GF-D8 (cell line): ENCODE measurements at places on chromosomes 11 and 22.
A peak's percentile ranks its signal among the peaks of the same experiment; 100 is the strongest.

- no peak for DNase-seq
Observed at GRCh38 chr22:46587061-46587460, 33.1 kb upstream of the GRAMD4 start.

GRCh38 chr11:6631361-6631890, 12.2 kb upstream of the TPP1 start:
- no peak for DNase-seq

- DNase-seq: no peak
Observed at GRCh38 chr11:3954448-3955298, 99.2 kb downstream of the STIM1 start.

DNA sequence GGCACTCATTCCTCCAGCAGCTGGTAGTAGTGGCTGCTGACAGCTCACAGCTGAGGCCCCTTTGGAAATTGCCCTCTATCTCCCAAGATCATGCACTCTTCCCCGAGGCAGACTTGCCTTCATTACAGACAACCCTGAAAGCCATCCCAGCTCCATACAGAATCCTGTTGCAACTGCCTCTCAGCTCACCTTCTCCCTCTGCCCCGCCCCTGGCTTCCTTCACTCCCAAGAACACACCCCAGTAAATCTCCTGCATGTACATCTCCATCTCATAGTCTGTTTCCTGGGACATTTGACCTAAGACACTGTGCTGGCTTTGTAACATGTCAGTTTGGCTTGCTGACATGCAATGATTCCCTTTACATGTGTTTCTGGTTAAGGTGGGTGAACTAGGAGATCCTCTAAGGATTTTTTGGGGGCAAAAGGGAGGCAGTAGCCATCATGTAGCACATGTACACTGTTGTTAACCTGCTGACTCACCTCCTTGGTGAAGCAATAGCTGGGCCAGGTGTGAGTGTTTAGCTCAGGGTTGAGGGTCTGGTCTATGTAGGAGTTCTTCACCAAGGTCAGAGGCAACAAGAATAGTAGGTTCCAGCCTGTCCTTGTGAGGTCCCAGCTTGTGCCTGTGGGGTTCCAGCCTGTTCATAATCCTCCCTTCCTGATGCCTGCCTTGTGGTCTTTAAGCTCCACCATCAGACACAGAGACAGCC, 179.6 kb downstream of the CSNK2A3 start:
- no peak for DNase-seq

DNA sequence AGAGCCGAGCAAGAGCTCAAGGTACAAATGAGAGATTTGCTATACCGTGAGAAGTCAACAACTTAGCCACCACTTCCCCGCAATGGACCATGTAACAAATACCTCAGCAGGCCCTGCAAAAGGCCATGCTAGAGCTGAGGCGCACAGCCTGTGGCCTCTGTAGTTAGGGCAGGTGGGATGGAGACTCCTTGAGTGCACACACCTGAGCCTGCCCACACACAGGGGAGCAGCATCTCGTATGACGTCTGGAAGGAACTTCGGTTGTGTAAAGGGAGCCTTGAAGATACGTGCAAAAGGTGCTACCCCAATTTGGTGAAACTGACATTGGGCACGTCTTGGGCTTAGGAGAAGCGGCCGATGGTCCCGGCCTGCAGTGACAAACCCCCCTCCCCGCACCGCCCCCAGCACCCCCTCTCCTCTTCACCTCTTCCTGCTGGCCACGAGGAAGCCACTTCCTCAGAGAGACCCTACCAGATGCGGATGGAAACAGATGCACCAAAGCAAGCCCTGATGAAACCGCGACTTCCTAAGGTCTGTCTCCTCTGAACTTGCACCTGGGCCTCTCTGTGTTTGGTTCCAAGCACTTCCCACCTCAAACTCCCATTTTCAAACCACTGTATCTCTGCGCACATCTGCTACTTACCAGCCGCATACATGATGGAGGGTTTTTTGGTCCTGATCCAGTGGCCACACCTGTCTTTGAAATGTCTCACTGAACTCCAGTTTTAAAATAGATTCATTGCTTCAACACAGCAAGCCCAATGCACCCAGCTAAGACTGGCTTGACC, 10.6 kb downstream of the CDPF1 start:
- DNase-seq: no peak

- DNase-seq: peak; percentile 83
Observed at GRCh38 chr11:86637988-86638387, 34.4 kb downstream of the ME3 start.

- DNase-seq: no peak
Observed at GRCh38 chr11:18132341-18132740, at the start of gene MRGPRX3. TSS of gene MRGPRX3 (plus strand) at chr11:18132571. CDS start at chr11:18137203, 4,632 bp downstream.

DNA sequence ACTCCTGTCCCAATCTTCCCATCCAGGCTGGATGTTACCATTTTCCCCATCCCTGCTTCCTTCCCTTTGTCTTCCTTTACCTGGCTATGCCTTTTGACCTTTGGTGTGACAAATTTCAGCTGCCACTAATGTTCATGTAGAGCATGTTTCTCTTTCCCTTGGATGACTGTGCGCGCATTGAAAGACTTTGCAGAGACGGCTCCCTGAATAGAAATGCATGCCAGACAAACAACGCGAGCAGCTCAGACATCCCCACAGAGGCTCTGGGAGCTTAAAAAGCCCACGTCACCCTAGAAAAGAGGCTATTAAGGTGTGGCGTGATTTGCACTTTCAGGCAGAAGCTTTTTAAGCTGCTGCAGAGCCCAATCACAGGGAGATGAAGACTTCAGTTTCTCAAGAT, 202.0 kb downstream of the NTM start:
- DNase-seq: no peak

- no peak for DNase-seq
Observed at GRCh38 chr22:17114898-17115235, 6.3 kb downstream of the TMEM121B start.

- DNase-seq: no peak
Observed at GRCh38 chr11:68322052-68322430, 9.7 kb downstream of the LRP5 start.

GRCh38 chr22:45082795-45083194, 73.0 kb upstream of the PHF21B start:
- DNase-seq: no peak

- DNase-seq: no peak
Observed at GRCh38 chr11:77529685-77530084, 55.8 kb upstream of the PAK1 start.

GRCh38 chr22:32058656-32059260, 15.7 kb downstream of the SLC5A1 start:
- no peak for DNase-seq

- DNase-seq: no peak
Observed at GRCh38 chr22:39470451-39471291, 13.9 kb downstream of the MGAT3 start.

DNA sequence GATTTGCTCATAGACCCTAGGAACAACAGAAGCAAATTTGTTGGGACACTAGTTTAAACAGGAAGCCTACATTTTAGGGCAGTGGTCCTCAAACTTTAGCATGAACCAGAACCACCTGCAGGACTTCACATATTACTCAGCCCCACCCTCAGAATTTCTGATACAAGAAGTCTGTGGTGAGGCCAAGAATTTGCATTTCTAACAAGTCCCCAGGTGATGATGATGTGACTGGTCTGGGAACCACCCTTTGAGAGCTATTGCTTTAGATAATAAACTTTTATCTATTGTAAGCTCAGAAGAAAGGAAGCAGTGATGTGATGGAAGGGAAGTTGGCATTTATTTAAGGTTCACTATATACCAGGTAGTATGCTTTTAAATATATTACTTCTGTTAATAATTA, 194.0 kb downstream of the FAM181B start:
- DNase-seq: no peak

DNA sequence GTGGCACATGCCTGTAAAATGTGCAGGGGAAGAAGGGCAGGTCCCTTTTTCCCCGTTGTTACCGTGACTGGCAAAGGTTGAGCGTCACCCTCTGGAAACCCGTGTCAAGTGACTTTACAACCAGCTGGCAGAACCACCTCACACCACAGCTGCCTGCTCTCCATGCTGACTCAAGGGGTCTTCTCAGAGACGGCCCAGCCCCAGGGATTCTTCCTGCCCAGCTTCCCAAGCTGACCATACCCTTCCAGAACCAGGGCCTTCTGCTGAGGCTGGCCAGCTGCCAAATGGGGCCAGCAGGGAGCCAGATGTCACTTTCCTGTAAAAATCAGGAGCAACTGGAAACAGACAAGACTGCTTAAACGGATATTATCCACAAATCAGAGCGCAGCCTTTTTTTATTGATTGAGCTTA, 6.3 kb downstream of the PC start:
- DNase-seq: no peak

DNA sequence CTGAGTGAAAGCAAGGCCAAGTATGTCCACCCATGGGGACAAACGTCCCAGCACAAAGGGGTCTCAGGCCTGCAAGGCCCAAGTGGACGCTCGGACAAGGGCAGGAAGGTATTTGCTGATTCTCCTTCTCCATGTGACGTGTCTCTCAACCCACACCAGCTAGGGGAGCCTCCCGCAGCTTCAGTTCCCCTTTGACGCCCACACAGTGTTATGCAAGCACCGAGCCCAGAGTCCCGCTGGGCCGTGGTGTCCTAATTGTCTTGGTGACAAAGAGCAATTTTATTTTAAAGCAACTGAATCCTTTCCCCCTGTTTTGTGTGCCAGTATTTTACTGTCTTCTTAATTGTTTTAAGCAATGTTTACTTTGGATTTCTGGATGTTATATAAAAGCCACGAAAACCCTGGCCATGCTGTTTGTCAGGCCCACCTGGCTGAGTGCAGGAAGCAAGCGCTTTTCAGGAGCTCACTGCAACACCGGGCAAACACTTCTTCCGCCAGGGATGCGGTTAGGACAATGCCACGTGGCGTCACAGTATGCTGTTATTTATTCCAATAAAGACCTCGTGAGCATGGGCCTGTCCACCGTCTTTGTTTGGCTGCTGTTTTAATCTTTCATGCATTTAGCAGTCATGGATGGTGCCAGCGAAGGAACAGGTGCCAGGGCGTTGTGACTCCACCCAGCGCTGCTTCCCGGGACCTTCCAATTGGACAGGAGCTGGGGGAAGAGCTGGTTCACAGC, 8.2 kb upstream of the PARVG start:
- peak; percentile 83 for DNase-seq

DNA sequence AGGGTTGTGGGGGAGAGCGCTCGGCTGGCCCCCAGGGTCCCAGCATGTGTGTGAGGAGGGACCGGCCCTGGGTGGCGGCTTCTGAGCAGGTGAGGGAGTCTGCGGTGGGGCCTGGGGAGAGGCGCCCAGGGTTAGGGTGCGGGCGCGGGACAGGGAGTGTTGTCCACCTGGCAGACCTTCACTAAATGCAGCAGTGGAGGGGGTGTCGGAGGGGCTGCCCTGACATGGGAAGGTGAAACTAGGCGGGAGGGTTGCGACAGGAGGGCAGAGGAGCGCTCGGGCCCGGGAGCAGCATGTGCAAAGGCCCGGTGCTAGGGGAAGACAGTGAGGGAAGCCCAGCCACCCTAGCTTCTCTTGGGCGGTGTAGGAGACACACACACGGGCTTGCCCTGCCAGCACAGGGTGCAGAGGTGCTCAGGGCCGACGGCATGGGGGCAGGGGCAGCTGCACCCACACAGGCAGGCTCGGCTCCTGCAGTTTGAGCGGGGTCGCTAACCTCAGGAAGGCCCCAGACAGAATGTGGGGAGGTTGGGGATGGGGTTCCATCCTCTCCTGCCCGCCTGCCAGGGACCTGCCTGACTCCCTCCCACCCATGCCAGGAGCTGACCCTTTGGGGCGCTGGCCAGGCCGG, 22.2 kb downstream of the OTUB1 start:
- DNase-seq: no peak

DNA sequence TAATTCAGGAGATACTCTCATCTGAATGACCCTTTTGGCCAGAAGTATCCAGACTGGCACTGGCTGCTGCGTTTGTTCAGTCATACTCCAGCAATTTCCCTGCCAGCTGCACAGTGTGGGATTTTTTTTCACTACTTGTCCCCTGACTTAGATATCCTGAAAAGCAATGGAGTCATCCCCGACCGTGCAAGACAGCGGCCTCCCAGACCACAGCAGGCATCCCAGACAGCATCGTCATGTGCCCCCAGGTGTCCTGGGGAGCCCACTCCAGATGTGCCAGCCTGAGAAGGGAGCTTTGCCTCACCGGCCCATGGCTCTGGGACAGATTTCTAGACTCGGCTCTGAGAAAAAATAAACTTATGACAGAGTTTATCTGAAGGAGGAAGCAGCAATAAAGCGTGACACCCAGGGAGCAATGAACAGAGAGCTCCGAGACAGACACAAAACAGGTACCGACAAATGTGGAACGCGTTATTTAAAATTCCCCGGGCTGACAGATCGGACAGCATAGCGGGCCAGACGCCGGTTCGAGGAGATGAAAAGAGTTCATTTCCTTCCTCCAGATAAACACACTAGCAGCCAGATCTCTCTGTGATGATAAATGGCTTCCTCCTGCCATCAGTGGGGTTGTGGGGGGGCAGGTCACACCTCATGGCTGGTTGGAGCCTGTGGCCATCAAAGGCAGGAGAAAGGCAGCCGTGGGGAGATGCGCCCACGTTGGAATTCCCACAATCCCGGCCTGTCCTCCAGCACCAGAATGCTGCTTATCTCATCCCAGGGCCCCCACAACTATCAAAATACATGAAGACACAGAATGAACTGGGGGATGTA, 106.4 kb upstream of the FGF3 start:
- no peak for DNase-seq

DNA sequence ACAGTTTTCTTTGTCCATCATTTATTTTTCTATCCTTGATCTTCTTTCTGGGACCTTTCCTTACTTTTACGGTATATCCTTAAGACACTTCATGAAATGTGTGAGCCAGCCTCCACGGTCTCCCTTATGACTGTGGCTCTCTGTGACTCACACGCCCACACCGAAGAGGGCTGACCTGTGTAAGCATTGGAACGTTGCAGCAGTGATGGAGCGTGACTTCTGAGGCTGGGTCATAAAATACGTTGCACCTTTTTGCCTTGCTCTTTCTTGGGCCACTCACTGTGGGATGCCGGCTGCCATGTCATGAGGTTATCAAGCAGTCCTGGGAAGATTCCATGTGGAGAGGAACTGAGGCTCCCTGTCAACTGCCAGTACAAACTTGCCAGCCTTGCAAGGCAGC, 96.3 kb upstream of the RAB1B start:
- no peak for DNase-seq

GRCh38 chr22:25085156-25085555, 114.5 kb upstream of the CRYBB3 start:
- no peak for DNase-seq

GRCh38 chr11:100684101-100685065, 2.7 kb upstream of the ARHGAP42 start:
- no peak for DNase-seq

DNA sequence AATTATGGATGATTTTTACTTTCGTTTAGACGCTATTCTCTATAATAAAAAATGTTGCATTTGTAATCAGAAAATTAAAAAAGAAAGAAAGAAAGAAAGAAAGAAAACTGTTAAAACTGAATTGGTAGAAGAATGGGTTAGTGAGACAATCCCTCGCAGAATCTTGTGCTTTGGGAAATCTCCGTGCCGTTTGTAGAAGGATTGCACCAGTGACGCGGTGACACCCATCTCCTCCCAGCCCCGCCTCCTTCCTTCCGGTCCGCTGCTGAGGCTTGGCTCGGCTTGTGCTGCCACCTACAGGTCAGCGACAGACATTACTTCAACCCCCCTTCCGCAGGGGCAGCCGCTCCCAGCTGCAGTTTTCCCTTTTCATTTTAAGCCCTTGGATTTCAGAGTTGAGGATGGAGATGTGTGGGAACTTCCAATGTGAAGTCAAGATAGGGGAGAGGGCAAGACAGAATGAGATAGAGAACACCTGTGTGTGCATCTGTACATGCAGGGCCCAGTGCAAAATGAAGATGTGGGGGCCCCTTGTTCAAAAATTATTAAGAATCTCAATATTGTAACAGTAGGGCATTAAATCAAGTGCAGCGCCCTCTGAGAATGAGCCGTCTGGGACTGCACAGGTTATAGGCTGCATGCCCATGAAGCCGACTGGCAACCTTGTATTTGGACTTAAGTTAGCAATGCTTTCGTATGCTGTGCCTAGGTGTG, 41.1 kb downstream of the TST start:
- peak; percentile 79 for DNase-seq
